ENCODE measurements at places on chromosomes 6 and 20.

DNA sequence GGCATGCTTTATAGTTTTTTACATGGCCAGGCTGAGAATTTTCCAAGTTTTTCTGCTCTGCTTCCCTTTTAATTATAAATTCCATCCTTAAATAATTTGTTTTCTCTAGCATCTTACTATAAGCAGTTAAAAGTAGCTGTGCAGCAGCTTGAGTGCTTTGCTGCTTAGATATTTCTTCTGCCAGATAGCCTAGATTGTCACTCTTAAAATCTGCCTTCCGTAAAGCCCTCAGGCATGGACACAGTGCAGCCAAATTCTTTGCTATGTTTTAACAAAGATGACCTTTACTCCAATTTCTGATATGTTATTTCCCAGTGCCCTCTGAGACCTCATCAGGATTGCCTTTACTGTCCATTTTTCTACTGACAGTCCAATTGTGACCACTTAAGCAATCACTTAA is 92.6 kb upstream of the SGK1 start:
- DNase-seq = no peak

DNA sequence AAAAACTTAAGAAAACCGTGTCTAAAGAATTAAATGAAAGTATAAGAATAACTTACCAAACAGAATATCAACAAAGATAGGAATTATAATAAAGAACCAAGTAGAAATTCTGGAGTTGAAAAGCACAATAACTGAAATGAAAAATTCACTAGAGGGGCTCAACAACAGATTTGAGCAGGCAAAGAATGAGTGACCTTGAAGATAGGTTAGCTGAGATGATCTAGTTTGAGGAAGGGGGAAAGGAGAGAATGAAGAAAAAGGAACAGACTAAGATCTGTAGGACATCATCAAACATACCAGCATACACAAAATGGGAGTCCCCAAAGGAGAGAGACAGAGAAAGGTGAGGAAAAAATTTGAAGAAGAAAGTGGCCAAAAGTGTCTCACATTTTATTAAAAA is 37.7 kb upstream of the TULP1 start:
- no peak for DNase-seq

DNA sequence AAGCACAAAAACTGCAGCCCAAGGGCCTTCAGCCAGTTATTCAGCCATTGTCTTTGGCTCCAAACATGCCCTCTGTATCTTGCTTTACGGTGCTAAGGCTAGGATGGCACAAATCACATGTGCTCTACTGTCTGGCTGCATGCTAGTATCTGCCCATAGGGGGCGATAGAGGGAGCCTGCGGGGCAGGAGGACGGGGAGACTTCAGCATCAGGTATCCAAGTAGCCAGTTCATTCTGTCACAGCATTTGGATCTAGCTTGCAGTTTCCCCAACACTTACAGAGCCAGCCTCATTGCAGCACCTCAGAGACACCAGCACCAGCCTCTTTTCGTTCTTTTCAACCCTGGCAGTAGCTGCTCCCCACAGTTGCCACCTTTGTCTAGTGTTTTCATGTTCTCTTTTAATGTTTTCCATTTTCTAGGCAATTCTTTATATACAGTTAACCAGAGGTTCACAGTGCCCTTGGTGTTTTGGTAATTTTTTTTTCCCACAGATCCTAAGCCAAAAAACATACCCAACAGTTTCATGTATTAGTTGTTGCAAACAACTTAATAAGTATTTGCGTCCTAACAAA is 705.9 kb downstream of the PTPRT start:
- no peak for DNase-seq

DNA sequence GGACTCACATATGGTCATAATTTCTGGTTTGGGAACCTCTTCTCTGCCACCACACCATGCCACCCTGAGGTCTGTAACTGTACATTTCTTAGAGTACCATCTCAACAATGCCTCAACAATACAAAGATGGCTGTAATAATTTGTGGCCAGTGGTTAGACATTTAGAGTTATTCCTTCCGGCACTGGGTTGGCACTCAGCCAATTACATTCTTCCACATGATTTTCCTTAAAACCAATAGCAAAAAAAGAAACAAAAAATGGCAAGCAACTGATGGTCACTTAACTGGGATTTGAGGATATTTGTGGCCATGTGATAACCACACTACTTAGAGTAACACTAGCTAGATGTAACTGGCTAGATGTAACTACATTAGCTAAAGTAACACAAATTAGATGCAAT is 79.9 kb downstream of the SEL1L2 start:
- no peak for DNase-seq

GRCh38 chr20:49964964-49965780 is 17.6 kb upstream of the SNAI1 start:
- DNase-seq = no peak

- DNase-seq = no peak
These were observed 455.6 kb downstream of the PRKN start for GRCh38 chr6:162271922-162272321.

DNA sequence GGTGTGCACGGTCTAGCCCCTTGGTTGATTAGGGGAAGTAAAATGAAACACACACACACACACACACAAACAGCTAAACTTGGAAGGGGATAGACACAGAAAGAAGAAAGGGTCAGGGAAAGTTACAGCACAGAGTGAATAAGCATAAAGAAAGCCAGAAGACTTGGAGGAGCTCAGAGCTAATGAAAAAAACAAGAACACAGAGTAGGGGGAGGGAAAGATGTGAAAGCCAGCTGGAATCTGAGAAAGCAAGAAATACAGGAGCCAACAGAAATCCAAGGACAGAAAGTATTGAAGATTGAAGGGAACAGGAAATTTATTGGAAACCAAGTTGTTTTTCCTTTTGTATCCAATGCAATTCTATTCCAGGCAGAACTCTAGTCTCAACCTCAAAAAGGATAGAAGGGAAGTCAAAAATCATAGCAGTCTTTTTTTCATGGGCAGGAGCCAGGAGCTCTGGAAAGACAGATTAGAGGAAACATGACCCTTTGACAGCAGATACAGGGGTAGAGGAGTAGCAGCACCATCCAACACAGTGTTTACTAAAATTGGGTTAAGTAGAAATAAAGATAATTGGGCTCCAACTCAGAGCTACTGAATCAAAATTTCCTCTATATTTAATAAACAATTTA is 10.1 kb downstream of the HMGCLL1 start:
- no peak for DNase-seq

DNA sequence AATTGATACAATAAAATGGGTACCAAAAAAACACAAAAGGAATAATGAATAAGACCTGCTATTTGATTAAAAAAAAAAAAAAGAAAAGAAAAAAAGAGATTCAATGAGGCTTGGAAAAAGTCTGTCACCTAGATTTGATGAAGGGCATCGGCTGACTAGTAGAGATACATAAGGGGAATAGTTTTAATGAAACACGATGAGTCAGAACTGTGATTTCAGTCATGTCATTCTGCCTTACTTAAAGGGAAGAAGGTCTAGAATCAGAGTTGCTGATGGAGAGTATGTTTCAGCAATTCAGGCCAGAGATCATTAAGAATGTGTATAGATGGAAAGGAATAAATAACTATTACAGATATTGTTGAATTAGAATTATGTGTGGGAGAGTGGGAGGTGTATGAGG is 565.9 kb upstream of the RNF217 start:
- no peak for DNase-seq

DNA sequence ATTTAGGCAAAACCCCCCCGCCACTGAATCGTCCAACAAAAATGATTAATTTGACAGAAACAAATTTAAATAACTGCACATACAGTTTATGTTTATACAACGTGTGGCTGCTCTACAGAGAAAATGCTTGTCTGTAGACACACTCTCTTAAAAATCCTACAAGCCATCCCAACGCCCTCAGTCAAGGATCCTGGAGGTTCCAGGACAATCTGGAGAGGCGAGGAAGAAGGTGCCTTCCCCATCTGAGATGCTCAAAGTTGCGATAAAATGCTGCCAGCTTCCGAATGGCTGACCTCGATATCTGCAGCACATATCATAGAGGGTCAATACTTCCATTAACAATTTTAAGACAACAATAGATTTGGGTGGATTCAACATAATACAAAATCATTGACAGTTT is 25.3 kb downstream of the ZNF217 start:
- DNase-seq = no peak

DNA sequence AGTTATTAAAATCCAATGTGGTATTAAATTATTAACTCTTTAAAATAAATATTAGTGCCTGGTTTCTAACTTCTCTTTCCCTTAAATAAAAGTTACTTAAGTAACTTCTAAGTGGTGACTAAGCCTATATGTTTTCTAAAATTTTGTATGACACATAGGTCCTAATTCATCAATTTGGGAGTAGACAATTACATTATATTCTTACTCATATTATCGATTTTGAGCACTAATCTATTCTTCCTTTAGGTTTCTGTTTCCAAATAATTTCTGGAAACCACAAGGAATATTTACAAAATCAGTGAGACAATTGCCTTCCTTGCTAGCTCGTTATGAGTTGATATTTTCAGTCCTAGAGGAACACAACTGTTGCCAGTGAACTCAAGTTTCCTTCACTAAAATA is 28.3 kb upstream of the TXLNB start:
- DNase-seq = no peak

DNA sequence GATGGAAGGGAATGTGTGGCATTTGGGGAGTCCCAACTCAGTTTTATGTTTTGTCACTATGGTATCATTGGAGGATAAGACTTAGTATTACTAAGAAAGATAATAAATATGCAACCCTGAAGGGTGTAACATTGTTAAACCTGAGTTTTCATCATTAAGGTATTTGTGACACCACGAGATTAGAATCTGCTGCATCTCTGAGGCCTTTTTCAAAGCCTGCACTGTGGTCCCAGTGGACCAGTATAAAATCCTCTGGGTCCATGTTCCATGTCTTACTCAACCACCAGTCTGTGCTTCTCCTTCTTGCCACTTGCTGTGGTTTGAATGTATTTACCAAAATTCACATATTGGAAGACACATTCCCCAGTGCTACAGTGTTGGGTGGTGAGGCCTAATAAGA is 130.6 kb downstream of the TBX18 start:
- no peak for DNase-seq

DNA sequence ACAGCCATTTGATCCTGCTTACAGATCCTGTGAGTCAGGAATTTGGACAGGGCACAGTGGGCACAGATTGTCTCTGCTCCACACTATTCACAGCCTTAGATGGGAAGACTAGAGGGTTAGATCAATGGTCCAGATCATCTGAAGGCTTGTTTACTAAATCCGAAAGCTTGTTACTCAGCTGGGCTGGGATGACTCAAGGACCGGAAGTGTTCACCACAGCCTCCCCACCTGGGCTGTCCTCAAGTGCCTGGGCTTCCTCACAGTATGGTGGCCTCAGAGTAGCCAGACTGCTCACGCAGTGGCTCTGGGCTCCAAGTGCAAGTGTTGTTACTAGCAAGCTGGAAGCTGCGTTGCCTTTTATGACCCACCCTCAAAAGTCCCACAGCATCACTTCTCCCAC is 75.4 kb upstream of the INSM1 start:
- DNase-seq = no peak

DNA sequence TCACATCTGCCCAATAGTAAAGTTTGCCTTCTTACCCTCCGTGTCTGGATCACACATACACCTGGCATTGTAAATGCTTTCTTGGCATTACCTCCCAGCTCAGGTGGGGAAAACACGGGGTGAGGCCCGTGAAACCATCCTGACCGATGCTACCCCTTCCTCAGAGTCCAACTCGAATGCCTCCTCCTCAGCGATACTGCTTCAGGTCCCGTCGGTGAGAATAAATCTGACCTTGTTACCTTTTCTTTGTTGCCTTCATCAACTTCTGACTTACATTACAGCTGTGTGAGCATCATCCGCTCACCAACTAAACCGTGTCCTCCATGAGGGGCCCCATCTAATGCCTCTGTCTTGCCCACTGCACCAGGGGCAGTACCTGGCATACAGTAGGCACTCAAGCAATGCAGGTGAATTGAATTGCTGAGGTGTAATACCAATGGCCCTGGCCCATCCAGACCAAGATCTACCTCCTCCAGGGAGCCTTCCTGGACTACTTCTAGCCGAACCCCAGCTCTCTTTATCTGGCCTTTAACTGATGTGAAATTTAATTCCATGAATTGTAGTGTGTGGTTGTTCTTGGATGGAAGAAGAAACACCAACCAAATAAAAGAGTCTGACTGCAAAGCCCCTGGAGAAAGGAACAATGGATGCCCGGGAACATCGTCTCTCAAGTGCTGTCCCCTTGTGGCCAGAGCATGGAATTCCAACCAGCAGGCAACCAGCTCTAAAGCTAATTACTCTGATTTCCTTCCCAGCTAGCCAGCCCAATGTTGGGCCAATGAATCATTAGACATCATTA is 141.5 kb downstream of the ANKRD60 start:
- no peak for DNase-seq

DNA sequence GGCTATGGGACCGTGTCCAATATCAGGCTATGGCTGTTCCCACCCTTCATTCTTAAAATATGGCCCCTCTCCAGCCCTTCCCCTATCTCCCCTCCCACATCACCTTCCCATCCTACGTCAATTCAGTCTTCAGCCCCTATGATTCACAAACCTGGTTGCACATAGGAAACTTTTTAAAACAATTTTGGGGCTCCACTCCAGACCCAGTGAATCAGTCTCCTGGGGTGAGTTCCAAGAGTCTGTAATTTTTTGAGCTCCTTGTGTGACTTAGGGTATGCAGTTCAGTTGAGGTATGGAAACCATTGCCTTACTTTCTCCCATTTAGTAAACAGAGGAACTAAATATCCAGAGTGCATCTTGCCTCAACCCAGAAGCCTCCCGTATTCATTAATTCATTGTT is 5.5 kb downstream of the HNF4A start:
- DNase-seq = no peak

DNA sequence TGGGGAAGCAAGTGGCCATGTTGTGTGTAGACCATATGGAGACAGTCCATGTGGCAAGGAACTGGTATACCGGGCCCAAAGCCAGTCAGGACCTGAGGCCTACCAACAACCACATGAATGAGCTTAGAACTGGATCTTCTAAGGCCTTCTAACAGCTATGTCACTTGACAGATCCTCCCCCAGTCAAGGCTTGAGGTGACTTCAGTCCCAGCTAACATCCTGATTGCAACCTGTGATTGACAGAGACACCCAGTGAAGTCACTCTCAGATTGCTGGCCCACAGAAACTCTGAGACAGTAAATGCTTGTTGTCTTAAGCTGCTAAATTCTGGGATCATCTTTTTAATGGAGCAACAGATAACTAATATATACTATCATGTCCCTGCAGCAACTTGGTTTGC is 32.9 kb downstream of the AHI1 start:
- DNase-seq = no peak

GRCh38 chr20:51131811-51132210 is 108.9 kb upstream of the KCNG1 start:
- no peak for DNase-seq

Data from T-helper 17 cell (primary cell).